ENCODE measurements at places on chromosomes 5 and 9. TPM values are rescaled to one million over a fixed set of nuclear protein-coding genes. Genes with fewer than 3 reads are reported as not detected.

DNA sequence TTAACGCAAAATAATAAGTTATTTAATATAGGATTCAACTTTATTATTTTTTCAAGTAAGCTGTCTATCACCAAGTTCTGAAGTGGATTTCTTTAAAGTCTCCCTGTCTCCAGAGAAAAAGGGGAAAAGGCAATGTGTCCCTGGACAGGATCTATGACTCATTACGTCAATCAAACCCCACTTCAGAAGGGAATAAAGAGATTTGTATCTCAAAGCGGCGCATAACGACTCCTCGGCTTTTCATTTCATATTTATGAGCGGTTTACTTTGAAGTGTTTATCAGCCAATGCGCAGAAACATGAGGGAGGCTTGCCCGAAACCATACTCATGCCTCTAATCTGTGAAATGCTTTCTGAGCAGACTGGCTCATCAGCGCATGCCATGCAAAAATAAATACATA lies 938.6 kb upstream of the WWC1 start:
- DNase-seq, result no peak

DNA sequence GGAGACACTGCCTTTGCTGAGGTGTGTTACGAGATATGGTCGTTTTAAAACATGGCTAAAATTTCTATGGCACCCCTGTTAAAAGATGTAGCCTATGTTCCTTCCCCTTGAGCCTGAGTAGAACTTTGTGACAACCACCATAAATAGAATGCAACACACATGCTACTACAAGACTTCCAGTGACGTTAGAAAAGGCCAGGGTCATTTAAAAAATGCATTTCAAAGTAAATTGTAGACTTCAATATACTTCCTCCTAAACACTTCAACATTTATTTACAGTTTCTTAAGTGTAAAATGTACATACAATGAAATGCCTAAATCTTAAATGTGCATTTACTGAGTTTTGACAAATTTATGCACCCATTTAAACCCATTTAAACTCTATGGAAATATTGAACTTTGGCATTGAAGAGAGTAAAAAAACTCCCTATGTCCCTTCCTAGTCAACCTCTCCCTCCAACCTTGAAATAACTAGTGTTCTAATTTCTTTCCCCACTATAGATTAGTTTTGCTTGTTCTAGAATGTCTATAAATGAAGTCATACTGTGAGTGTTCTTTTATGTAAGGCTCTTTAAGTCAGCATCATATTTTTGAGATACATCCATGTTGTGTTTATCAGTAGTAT lies 160.5 kb downstream of the SLC12A2 start:
- no peak for DNase-seq

- no peak for DNase-seq
Measured at GRCh38 chr9:98007251-98007928, 24.2 kb downstream of the ANP32B start.

DNA sequence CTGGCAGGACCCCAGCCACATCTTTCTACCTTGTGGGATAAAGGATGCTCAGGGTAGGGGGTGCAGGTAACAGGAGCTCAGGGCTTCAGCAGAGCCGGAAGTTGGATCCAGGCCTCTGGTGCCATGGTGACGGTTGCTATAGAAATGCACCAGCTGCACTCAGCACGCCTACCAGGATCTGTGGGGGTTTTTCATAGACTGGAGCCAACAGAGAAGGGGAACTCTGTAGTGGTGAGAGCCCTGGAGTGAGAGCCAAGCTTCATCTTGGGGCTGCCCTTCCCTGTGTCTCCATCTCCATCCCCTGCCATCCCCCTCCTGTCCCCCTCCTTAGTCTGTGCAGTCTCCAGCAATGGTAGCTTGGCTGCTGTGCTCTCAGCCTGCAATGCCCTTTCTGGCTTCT lies 27.5 kb upstream of the BOD1 start:
- no peak for DNase-seq

The GPR150 gene
- total RNA-seq, result 0.92 TPM
